ENCODE measurements at places on chromosomes 6 and 20.
A peak's percentile ranks its signal among the peaks of the same experiment; 100 is the strongest.

GRCh38 chr6:135179920-135180541 is 1.1 kb upstream of the MYB start:
- DNase-seq: no peak

DNA sequence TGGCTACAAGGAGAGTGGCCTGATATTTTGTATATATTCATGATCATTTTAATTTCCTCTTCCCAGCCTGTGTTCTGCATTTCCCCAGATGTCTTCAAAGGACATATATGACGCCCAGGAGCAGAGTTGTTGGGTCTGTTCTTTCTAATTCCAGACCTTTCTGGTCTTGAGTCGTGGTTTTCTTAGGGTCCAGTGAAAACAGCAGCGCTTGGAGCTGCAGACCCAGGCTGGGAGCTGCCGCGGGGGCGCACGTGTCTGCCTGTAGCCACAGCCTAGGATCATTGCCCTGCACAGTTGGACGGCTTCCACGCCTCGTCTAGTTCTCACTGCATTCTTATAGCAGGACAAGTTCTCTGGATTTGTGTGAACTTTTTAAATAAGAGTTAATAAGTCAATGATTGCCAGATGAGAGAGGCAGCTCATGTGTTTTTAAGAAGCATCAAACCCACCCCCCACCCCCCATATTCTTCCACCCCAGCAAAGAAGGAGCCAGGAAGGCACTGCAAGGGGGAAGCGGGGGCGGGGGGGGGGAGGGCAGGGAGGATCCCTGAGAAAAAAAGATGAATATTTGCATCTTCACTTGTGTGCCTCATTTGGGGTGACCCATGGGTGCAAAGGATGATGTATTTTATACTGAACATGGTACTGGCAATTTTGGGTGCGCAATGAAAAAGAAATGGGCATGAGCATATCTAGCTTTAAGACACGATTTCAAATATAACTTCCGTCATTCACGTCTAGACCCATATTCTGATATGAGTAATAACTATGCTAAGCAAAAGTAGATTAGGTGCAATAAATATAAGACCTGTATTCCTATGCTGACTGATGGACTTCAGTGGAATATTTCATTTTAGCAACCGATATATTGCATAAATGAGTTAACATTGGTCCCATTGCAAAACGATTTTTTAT is 160.0 kb downstream of the TBXT start:
- no peak for DNase-seq

DNA sequence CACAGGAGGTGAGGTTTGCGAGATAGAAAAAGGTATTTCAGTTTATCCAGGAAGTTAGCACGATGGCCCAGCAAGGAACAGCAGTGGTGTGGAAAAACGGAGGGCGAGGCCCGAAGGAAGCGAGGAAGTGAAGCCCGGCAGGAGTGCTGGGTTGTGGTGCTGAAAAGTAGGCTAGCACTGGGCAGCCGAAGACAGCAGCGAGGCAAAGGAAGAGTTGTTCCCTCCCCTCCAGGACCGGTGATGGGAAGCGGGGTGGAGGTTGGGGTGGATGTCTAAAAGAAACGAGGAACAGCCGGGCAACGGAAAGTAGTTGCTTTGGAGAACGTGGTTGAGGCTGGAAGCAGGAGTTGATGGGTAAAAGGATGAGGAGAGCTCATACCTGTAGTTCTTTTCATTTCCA is 1.4 kb downstream of the METTL24 start:
- DNase-seq: no peak

- DNase-seq: no peak
Observed at GRCh38 chr6:168650671-168651111, 209.7 kb downstream of the SMOC2 start.

DNA sequence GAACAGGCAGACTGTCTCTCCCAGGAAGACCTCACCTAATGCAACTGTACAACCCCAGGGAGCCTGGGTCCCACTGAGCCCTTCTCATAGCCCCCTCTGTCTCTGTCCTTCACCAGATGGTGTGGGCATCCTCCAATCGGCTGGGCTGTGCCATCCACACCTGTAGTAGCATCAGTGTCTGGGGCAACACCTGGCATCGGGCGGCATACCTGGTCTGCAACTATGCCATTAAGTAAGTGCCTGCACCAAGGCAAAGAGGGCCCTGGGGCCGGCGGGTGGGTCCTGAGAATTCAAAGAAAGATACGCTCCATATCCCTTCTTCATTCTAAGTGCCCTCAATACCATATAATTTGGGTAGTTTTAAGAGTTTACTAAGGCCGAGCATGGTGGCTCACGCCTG is 8.3 kb downstream of the R3HDML start:
- no peak for DNase-seq

DNA sequence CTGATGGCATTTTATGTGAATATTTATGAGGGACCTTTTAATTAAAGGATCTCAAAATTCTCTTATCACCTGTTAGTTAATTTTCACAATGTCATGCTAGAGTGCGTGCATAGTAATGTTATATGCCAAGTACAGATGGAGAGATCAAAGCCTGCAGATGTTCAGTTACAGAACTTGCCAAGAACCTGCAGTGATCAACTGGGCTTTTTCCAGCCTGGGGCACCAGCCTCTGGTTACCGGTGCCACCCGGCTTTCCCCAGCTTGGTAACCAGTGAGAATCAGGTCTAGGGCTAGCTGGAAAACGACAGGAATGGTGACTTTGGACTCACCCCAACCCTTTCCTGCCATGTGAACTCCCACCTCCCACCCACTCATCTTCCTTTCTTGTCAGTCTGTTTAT is 91.8 kb downstream of the CAP2 start:
- no peak for DNase-seq

DNA sequence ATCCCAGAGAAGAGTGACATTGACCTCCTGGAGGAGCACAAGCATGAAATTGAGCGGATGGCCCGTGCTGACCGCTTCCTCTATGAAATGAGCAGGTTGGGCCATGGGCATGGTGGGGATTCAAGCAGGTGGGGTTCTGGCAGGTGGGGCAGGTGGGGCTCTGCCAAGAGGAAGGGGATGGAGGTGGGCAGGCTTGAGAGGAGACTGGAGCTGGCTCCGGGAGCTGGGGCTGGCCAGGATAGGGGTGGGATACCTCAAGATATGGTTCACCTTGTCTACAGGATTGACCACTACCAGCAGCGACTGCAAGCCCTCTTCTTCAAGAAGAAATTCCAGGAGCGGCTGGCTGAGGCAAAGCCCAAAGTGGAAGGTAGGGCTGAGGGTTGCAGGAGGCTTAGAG is 42.9 kb downstream of the MOCS1 start:
- DNase-seq: no peak

DNA sequence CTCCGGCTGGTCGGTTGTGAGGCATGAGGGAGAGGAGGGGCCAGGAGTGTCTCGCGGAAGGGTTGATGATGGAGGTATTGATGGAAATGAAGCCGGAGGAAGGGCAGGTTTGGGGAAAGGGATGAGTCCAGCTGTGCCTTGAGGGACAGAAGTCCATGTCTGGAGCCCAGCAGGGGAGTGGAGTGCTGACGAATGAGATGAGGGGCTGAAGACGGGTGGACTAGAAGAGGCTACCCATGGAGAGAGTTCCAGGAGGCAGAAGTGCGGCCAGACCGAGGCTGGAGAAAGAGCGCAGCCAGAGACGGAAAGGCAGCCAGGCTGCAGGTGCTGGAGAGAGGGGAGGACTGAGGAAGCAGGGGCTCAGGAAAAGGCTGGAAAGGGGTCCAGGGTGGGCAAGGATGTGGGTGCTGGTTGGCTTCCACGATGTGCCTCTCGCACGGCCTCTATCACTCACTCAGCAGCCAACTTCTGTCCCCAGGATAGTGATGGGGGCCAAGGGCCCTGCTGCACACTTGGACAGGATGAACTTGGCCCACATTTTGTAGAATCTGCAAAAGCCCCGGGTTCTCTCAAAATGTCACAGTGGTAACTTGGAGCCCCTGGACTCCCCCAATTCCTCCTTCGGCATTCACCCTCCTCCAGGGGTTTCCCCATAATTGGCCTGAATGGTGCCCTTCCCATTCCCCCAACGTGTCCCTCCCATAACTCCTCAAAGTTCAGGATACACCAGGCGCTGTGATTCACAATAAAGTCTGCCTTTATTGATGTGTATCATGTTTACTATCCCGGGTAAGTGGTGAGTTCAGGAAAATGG is 627 bp upstream of the EIF6 start:
- no peak for DNase-seq

DNA sequence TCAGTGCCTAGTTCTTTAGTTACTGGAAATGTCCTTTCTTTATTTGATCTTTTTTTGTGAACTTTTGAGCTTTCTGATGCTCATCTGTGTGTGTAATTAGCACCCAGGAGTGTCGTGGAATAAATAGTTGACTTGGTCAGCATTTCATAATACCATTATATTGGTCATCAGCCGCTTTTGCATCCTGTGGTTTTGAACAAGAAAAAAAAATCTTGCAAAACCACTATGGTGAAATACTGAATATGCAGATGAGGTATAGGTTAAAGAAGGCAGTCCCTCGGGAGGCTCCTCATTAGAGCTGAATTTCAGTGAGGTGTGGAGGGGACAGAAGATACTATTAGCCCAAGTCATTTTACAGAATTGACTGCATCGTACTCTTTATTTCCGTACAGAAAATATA is 90.1 kb downstream of the FOXO3 start:
- no peak for DNase-seq

GRCh38 chr6:44096612-44097011 is 30.6 kb downstream of the MRPL14 start:
- DNase-seq: peak; percentile 72

- no peak for DNase-seq
Observed at GRCh38 chr6:135146162-135146934, 34.8 kb upstream of the MYB start.

- DNase-seq: no peak
Observed at GRCh38 chr6:53727748-53728147, 62.2 kb upstream of the KLHL31 start.

DNA sequence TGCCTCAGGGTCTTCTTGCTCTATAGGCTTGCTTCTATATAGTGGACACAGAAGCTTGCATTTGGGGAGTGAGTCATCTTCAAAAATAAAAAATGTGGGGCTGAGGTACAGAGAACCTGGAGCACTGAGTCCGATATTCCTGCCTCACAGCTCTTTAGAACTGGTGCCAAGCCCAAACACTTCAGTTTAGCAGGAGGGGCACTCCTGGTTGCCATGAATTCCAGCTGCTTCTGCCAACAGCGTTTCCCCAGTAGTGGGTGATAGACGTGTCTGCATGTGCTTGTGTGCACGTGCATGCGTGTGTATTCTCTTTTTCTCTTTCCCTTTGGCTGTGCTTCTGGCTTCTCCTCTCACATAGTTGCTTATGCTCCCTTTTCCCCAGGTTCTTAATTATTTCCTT is 11.9 kb downstream of the DNPH1 start:
- DNase-seq: no peak

GRCh38 chr6:31815025-31815838 is at the start of the genes HSPA1A and HSPA1L:
HSPA1A (plus strand) TSS chr6:31815543; CDS start chr6:31815757, 214 bp downstream.
HSPA1L (minus strand) TSS chr6:31815283; CDS start chr6:31811972, 3,311 bp downstream.
- DNase-seq: no peak

DNA sequence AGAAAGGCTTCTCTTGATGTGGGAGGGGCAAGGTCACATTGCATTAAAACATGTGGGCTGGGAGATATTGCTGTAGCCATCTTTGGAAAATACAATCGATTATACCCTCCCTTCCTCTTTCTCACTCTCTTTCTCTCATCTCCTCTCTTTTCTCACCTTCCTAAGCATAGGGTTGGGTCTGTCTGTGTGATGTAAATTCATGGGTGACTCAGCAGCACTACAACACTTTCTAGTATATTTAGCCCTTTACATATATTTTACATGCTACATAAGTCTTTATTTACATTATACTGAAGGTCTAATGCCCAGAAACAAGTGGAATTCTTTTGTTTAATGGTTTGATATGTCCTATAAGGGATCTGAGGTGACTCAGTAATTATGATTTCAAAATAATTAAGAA is 634.8 kb upstream of the FLRT3 start:
- no peak for DNase-seq

GRCh38 chr20:52754366-52754765 is 217.8 kb upstream of the TSHZ2 start:
- DNase-seq: no peak

DNA sequence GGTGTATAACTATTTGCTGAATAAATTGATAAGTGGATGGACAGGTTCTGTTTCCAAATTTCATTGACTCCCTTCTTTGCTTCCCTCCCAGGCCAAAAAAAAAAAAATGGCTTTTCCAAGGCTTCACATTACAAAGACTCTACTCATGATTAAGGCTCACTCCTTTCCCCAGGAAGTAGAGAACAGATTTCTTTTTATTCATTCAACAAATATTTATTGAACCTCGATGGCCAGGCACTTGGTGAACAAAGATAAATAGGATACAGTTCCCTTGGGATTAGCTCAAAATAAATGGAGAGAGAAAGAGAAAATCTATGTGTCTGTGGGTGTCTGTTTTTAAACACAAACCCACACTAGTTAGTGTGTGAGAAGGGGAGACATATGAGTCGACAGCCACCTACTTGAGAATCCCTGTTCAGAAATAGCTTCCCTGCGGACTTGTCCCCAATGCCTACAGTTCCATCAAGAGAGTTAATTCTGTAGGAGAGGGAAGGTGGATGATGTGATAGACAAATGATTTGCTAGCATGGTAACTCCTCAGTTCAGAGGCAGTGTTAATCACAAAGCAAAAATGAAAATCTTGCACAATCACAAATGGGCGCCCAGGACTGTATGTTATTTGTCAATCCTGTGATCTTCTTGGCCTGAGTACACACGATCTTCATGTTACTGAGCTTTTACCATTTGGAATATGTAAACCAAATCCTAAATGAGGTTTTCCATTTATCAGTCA is 20.3 kb downstream of the TRAF3IP2 start:
- DNase-seq: no peak

- no peak for DNase-seq
Observed at GRCh38 chr20:11229772-11230171, 556.0 kb upstream of the JAG1 start.

DNA sequence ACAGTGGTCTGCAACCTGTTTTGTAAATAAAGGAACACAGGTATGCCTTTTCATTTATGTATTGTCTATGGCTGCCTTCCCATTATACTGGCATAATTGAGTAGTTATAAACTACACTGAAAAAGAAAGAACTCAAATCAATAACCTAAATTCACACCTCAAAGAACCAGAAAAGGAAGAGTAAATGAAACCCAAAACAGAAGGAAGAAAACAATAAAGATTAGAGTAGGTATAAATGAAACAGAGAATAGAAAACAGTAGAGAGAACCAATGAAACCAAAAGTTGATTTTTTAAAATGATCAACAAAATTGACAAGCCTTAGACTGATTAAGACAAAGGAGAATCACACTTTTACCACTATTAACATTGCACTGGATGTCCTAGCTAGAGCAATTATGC is 34.7 kb downstream of the FAM184A start:
- no peak for DNase-seq
